ENCODE measurements at places on chromosomes 11 and 22.
A peak's percentile ranks its signal among the peaks of the same experiment; 100 is the strongest.

GRCh38 chr11:83158357-83158786, 1.4 kb downstream of the PCF11 start:
- no peak for DNase-seq

DNA sequence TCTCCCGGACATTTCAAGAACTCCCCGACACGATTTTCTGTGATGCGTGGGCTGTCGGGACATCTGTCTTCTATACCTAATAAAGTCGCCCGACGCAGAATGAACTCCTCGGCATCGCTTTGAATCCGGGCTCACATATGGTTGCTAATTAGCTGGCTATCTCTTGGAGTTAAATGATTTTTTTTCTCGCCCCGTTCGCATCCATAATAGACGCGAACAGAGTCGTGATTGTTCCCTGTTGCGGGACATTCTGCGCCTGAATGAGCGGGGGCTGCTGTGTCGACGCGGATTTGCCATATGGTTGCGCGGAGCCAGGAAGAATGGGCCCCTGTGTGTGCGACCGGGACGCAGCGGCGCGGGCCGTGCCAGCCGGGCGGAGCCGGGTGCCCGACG, 16.4 kb downstream of the CDKN1C start:
- DNase-seq, result no peak

DNA sequence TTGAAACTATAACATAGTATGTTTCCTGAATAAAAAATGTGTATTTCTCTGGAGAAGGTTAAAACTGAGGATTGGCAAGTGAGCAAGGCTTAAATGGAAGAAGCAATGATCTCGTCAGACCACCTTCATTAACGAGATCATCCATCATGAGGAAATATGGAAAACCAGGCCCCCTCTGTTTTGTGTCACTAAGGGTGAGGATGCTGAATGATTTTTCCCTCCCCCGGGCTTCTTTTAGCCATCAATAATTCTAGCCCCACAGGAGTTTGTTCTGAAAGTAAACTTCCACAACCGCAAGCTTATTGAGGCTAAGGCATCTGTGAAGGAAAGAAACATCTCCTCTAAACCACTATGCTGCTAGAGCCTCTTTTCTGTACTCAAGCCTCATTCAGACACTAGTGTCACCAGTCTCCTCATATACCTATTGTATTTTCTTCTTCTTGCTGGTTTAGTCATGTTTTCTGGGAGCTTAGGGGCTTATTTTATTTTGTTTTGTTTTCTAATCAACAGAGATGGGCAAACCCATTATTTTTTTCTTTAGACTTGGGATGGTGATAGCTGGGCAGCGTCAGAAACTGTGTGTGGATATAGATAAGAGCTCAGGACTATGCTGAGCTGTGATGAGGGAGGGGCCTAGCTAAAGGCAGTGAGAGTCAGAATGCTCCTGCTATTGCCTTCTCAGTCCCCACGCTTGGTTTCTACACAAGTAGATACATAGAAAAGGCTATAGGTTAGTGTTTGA, 5.8 kb upstream of the HBE1 start:
- no peak for DNase-seq

DNA sequence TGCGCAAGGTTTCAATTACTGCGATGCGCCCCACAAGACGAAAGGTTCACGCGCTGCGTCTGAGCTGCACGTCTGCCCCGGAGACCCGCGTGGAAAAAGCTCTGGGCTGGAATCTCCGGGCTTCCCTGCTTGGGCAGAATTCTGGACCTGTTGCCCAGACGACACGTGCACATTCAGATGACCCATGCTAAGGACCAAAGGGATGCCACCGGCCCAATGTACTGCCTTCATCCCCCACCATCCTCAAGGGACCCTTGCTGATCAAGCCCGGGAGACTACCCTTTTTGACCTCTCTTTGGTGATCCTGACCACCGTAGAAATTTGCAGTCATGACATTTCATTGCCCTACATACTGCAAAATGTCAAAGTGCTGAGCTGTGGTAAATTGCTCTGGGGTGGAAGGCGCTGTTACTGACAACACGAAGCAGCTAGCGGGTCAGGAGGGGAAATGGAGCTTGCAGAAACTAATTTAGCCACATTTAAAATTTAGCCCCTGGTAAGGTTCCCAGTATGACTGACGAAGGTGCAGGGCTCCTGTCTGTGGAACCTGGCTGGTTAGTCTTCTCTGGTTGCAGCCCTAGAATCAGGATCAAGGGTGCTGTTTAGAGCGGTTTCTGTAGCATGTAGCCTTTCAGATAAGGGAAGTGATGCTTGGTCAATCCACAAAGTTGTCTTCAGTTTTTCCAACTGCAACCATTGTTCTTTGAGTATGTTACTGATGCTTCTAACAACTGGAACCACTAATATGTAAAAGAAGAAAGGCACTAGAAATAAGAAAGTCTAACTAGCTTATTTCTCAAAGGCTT, 81.9 kb downstream of the PRR5L start:
- no peak for DNase-seq

DNA sequence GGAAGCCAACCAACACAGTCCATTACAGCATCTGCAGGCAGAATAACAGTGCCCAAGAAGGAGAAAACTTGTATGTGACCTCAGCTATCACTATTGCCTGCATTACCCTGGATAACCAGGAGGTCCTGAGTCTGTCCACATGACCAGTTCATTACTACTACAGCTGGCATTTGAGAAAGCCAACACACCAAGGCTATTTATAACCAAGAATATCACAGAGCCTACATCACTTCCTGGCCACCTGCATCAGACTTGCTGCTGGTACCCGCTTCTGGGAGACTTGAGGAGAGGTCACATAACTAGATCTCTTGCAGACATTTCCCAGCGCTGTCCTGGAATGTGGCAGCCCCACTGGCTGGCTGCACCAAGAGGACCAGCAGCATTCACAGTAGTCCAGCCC, 11.1 kb upstream of the OR56B4 start:
- no peak for DNase-seq

- DNase-seq, result peak; percentile 15
Observed at GRCh38 chr11:9664276-9665171, 647 bp downstream of the SWAP70 start.

DNA sequence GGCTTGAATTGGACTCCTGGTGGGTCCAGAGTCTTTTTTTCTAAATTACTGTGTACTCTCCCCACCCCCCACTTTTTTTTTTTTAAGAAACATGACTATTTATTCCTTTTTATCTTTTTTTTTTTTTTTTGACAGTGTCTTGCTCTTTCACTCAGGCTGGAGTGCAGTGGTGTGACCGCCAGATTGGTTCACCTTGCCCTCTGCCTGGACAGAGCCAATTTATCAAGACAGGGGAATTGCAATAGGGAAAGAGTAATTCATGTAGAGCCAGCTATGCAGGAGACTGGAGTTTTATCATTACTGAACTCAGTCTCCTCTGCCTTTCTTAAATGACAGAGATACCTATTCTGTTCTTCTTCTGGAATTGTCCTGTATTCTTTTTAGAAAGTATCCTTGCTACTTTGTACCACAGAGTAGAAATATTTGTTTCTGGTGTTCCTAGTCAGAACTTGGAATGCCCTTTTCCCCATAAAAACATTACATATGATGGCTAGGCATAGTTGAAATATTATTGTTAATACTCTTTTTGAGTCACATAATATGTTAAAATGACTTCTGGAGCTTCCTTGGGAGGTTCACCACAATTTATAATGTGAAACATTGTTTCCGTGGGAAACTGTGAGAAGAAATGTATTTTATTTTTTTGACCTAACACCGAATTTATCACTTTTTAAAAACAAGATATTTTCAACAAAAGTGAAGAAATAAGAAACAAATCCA, 95.6 kb downstream of the UVRAG start:
- no peak for DNase-seq

GRCh38 chr11:80773919-80774318, 1333.1 kb upstream of the TENM4 start:
- no peak for DNase-seq

DNA sequence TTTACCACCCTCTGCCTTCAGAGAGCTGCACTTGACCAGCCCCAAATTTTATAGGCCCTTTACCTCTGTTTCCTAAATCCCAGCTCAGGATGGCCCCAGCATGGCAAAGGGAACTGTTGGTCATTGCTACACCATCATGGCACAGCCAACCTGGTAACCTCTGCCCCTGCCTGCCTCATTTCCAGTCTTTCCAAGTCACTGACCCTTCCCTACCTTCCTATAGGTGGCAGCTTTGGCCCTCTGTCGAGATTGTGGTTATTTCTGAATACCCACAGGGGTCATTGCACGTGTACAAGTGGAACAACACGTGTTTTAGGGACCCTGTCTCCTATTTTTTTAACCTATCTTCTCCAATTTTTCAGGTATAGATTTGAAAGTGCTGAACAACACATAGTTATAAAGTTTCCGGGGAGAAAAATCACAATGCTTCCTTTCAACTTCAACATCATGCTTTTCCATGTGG, 2.8 kb downstream of the GALNT18 start:
- DNase-seq, result no peak

DNA sequence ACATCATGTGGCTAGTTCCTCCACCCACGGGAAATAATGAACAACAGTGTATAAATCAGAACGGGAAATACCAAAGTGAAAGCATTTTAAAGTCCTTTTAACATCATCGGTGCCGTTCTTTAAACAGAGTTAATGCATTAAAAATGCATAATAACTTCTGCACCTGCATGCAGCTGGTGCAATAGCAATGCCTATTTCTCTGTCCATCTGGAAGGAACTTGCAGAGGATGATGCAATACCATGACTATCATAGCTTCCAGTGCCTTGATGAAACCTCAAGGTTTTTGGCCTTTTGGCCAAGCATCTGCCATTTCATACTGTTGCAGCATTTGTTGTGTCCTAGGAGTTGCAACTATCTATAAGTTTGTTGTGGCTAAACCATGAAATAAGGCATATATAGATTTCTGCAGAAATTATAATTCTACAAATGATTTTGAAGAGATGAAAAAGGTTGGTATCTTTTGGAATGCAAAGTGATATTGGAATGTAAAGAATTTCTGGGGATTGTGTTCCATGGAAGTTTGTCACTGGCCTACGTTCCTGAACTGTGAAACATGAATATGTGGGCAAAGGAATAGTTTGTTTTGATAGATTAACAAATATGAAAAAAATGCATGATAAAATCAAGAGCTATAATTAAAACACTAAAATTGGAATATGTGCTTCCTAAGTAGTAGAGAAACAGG, 9.8 kb upstream of the EIF3F start:
- DNase-seq, result no peak

DNA sequence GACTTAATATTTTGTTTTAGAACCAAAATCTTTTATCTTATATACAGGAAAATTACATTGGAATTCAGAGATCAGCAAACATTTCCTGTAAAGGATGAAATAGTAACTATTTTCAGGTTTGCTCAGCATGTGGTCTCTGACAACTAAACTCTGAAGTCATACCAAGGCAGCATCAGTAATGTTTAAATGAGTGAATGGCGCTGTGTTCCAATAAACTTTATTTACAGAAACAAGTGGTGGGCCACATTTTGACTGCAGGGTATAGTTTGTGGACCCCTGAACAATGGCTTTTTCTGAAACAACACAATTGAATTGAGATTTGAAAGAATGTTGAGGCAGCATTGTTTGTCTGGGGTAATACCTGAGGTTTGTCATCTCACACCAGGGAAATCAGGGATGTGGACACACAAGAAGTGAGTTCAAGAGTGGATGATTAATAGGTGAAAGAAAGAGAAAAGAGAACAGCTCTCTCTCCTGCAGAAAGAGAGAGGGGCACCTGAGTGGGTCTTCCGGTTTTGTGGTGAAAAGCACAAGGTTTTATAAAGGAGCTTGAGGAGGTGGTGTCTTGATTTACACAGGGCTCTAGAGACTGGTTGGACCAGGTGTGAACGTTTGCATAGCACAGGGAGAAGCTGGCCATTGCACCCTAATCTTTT, 113.5 kb upstream of the VPREB1 start:
- no peak for DNase-seq

DNA sequence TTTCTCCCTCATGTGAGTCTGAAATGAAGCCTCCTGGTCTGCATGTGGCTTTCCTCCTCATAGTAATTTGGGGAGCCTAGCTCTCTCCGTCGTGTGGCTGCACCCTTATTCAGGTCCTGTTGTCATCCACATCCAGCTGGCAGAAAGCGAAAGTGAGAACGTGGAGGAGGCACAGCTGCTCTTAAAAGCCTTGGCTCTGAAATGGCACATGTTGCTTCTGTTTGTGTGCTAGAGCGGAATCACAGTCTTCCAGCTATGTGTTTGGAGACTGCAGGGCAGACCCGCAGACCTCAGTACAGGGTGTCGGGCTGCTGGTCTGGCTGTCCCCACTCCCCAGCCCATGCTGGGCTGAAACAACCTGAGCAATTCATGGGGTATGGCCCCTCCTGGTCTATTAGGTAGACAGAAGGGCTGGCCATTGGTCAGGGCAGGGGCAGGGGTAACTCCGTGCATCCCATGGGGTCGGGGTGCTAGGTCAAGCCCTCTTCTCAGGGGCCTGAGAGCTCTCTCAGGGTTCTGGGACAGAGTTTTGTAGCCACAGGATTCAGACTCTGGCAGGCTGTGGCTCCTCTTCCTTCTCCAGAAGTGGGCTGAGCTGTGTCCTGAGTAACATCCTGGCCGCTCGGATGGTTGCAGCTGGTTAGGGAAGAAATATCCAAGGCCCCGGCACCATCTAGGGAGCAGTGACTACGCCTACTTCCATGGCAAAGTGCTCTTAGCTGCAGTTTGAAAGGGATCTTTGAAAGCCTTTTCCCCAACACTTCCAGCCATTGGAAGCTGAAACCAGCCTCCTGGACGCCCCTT, 50.6 kb downstream of the C11orf96 start:
- no peak for DNase-seq

DNA sequence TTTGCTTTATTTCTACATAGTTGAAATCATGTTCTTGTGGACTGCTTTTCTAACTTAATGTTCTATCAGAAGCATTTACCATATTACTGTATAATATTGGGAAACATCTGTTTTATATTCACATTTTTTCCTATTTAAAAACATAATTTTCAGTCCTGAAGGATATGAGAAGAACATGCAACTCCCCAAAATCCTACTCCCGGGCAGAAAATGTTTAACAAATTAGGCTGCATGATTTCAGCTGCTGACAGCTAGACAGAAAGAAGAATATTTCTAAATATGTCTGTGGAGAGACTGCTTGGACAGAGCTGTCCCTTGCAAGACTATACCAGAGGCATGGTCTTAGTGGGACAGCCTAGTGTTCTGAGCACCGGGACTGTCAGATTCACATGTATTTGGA, 15.7 kb upstream of the AMPD3 start:
- DNase-seq, result no peak

- no peak for DNase-seq
Observed at GRCh38 chr11:1793081-1793480, 29.4 kb upstream of the CTSD start.

- DNase-seq, result peak; percentile 69
Observed at GRCh38 chr11:57277845-57278720, 41.0 kb upstream of the APLNR start.

DNA sequence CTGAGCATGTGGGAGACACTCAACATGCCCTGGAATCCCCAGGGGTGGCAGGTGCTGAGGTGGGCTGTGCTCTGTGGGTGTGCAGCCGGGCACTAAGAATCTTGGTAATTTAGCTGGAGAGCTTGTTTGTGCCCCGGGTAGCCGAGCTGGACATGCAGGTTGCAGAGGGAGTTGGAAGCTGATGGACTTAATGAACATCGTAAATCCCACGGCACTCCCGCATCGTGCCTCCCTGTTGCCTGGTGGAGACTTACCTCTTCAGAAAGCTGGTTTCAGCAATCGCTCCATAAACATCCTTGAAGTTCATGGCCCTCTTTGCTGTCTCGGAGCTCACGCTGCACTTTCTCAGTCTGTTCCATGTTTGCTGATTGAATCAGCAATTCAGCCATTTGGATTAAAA, 29.9 kb downstream of the RPS6KA4 start:
- no peak for DNase-seq

- DNase-seq, result no peak
Observed at GRCh38 chr11:125301346-125301745, 136.8 kb downstream of the PKNOX2 start.
